ENCODE measurements at places on chromosomes 5 and 9. TPM values are rescaled to one million over a fixed set of nuclear protein-coding genes. Genes with fewer than 3 reads are reported as not detected.
A peak's percentile ranks its signal among the peaks of the same experiment; 100 is the strongest.

GRCh38 chr5:159937580-159937979 lies 21.3 kb downstream of the ADRA1B start:
- H3K27me3 ChIP-seq = no peaks in the 10 kb centered on the region
- H3K4me1 ChIP-seq = no peaks in the 10 kb centered on the region
- H3K4me3 ChIP-seq = no peak overlapping the region
- no peaks in the 10 kb centered on the region for H3K36me3 ChIP-seq
- DNase-seq = no peak
- H3K27ac ChIP-seq = no peak overlapping the region

GRCh38 chr5:19496056-19496455 lies 491.9 kb downstream of the CDH18 start:
- H3K27me3 ChIP-seq = no peaks in the 10 kb centered on the region
- DNase-seq = no peak
- H3K4me1 ChIP-seq = no peaks in the 10 kb centered on the region
- no peak overlapping the region for H3K27ac ChIP-seq
- H3K36me3 ChIP-seq = no peaks in the 10 kb centered on the region

- no peaks in the 10 kb centered on the region for H3K27me3 ChIP-seq
- no peak overlapping the region for H3K4me3 ChIP-seq
- DNase-seq = no peak
- H3K4me1 ChIP-seq = peaks cover 32% of the 10 kb centered on the region
- no peaks in the 10 kb centered on the region for H3K36me3 ChIP-seq
These were observed 65.1 kb downstream of the ANKH start for GRCh38 chr5:14806456-14806855.

GRCh38 chr5:167664222-167664804 lies 627.1 kb upstream of the WWC1 start:
- no peak overlapping the region for H3K27ac ChIP-seq
- no peaks in the 10 kb centered on the region for H3K27me3 ChIP-seq
- no peaks in the 10 kb centered on the region for H3K4me1 ChIP-seq
- no peak overlapping the region for H3K4me3 ChIP-seq

- H3K36me3 ChIP-seq = no peaks in the 10 kb centered on the region
- H3K4me1 ChIP-seq = peaks cover 8% of the 10 kb centered on the region
- no peaks in the 10 kb centered on the region for H3K27me3 ChIP-seq
These were observed 7.1 kb upstream of the DMXL1 start for GRCh38 chr5:119063579-119064379.

DNA sequence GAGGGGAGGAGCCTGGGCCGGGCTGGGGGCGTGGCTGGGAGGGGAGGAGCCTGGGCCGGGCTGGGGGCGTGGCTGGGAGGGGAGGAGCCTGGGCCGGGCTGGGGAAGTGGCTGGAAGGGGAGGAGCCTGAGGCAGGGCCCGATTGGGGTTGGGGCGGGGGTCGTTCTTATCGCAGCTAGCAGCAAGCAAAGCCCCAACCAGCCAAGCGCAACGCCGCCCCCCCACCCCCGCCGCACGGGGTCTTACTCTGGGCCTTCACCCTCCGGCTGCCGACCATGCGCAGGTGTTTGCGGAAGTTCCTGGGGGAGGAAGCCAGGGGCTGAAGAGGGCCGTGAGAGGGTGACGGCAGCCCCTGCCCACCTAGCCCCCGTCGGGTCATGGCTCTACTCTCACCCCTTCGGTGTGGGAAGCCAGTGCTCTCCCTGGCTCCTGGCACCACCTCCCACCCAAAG lies 5.0 kb downstream of the NSMF start:
- no peaks in the 10 kb centered on the region for H3K27me3 ChIP-seq
- no peaks in the 10 kb centered on the region for H3K36me3 ChIP-seq
- no peak overlapping the region for H3K27ac ChIP-seq
- no peak overlapping the region for H3K4me3 ChIP-seq
- peaks cover 60% of the 10 kb centered on the region for H3K4me1 ChIP-seq
- DNase-seq = peak; percentile 31

DNA sequence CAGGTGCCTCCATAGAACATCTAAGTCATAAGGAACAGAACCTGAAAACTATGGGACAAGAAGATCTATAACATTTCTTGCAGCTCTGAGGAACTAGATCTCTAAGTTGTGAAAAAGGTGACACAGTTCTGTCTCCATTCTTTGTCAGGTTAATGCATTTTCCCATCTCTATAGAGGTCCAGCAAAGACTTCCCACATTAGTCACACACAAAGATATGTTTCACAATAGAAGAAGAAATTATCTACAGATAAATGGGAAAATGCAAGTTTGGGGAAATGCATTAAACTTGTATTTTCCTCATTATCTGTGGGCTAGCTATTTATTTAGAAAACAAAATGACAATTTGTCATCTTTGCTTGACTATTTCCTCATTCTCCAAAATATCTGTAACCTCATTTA lies 458.6 kb upstream of the PAPPA start:
- H3K27ac ChIP-seq = no peak overlapping the region
- DNase-seq = no peak
- H3K27me3 ChIP-seq = no peaks in the 10 kb centered on the region
- no peaks in the 10 kb centered on the region for H3K36me3 ChIP-seq

Gene MSMP
- not detected for total RNA-seq

Gene LHX3
- total RNA-seq = not detected

Gene TMEM232
- 2.2 TPM for total RNA-seq
